Subcutaneous adipose tissue (tissue), 4 donors: ENCODE measurements at places on chromosomes 1 and 21. TPM values are rescaled to one million over a fixed set of nuclear protein-coding genes. Genes with fewer than 3 reads are reported as not detected.

AMY1A gene
- total RNA-seq: not detected

TRIM17 gene
- not detected for total RNA-seq

RAVER2 gene
- total RNA-seq: 11.5 TPM

CELA3B gene
- not detected for total RNA-seq

CRYAA gene
- not detected for total RNA-seq

S100A2 gene
- 1.3 TPM for total RNA-seq

MFAP2 gene
- 9.0 TPM for total RNA-seq

RCSD1 gene
- 22.5 TPM for total RNA-seq

SLFNL1 gene
- total RNA-seq: 0.19 TPM

RASAL2 gene
- total RNA-seq: 19.7 TPM

IGSF8 gene
- total RNA-seq: 28.8 TPM

ITGB2 gene
- total RNA-seq: 1,044 TPM

PGBD5 gene
- total RNA-seq: 0.33 TPM

RIPPLY3 gene
- not detected for total RNA-seq

MYBPH gene
- not detected for total RNA-seq

CGN gene
- not detected for total RNA-seq
